Activated CD4-positive, alpha-beta T cell treated with anti-CD3 and anti-CD28 coated beads for 48 hours (primary cell): ENCODE measurements at places on chromosomes 6 and 20.

DNA sequence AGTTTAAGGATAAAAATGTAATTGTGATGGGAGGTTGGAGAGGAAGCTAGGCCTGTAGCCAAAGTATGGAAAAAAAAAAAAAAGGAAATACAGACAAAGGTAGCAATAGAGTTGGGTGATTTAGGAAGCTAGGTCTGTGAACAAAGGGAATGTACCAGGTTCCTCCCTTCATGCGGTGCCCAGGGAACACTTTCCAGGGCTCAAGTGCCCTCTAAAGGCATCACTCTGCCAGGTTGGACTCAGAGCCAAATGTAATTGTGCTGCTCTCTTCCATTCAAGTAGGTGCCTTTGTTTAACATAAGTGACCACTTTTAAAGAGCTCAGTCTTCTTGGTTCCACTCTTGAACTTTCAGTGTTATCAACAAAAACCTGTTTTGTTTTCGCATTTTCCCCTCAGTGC lies 159.7 kb upstream of the AHI1 start:
- no peak for DNase-seq

DNA sequence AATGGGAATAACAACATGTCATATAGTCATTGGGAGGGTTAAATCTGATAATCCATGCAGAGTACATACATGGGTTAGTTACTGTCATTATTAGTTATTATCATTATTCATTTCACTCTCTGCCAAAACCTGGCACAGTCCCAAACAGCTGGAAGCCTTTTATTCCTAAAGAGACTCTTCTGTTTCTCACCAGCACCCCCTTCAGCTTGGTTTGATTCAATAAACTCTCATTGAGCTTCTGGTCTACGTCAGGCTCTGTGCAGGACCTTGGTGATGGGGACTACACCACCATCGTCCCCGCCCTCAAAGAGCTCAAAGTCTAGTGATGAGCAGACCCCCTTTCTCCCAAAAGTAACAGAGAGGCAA lies 2.3 kb downstream of the KCNK15 start:
- DNase-seq = no peak

DNA sequence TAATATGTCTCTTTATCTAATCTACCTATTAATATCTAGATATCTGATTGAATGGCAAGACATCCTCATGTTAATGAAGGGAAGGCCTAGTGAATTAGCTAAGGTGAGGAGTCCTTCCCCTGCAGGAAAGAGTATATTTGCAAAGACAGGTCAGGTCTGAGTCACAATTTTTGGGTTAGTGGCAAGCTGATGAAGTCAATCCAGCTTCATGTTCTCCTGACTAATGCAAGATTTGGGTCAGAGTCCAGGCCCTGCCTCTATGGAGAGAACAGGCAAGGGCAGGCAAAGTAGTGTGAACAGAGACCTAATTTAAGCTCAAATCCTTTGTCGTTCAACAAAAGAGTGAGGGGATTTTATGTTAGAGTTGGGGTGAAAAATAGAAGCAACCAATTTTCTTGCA lies 496.7 kb downstream of the BMP2 start:
- no peak for DNase-seq

- DNase-seq = no peak
Measured at GRCh38 chr6:71489736-71490135, 201.1 kb downstream of the OGFRL1 start.

- DNase-seq = no peak
Measured at GRCh38 chr6:84528201-84528600, 236.2 kb downstream of the TBX18 start.

- DNase-seq = no peak
Measured at GRCh38 chr6:148407372-148407771, 64.7 kb downstream of the SASH1 start.

DNA sequence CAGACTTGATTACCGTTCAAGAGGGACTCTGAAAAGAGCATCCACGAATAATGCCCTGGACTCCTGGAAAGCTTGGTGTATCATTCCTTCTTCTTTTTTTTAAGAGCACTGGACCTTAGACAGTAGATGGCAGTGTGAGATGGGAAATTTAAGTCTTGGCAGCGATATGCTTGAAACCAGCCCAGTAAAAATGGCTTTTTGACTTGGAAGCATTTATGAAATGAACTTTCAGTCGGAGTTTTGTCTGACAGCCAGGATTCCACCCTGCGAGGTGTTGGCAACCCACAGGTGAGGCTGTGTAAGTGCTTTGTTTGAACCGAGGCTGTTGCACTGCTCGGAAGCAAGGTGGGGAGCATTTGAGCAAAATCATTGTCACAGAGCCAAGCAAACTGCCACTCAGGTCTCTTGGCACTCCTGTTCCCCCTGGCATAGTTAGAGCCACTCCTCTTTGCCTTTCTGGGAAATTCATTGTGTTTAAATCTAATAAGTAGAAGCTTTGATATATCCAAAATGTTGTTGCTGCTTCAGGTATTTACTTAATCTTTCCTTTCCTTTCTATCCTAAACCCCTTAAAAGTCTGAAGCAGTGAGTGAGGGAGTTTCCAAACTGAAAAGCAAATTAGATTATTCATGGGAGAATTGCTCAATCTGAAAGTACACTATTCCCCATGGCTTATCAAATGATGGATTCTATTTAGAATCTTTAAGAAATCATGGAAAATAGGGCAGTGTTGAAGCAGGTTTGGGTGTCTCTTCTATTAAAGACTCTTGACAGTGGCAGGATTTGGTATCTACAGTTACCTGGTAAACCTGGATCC lies 272.8 kb upstream of the SLC35B3 start:
- no peak for DNase-seq

GRCh38 chr20:40667503-40667902 lies 21.5 kb downstream of the MAFB start:
- DNase-seq = no peak

GRCh38 chr6:106453756-106454367 lies 93.3 kb downstream of the CRYBG1 start:
- DNase-seq = no peak

DNA sequence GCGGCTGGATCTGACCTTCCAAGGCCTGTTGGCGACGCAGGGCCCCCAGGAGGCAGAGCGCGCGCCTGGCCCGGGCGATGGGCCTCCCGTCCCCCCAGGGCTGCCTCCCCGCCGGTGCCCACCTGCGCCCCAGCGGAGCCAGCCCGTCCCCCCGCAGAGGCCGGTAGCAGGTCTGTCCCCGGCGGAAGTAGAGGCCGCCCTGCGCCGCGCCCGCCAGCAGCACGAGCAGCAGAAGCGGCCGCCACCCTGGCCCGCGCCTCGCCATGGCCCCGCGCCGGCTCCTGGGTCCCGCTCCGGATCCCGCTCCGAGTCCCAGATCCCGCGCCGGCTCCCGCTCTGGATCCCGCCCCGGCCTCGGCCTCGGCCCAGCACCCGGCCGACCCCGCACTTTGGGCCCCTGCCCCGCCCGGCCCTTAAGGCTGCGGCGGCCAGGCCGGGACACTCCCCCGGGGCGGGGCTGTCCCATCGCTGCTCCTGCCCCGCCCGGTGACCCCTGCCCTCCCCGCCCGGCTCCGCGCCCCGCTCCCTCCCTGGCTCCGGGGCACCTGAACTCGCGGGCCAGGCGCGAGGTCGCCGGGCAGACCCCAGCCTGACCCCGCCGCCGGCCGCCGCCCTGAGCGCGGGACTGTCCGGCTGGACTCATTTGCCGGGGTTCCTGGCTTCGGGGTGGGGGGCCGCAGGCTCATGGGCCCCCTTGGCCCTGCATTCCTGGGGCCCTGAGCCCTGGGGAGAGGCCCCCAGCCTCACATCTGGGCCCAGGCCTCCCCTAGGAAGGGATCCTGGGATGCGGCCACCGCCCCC lies at the start of gene CTSZ:
CTSZ (minus strand) TSS at position 391 of the 801 bp plus-strand sequence; CDS start at position 265, 126 bp downstream.
- DNase-seq = peak; percentile 53

GRCh38 chr20:20734475-20734948 lies 22.1 kb upstream of the RALGAPA2 start:
- peak; percentile 12 for DNase-seq

GRCh38 chr6:37977715-37978114 lies 158.2 kb downstream of the ZFAND3 start:
- DNase-seq = no peak

DNA sequence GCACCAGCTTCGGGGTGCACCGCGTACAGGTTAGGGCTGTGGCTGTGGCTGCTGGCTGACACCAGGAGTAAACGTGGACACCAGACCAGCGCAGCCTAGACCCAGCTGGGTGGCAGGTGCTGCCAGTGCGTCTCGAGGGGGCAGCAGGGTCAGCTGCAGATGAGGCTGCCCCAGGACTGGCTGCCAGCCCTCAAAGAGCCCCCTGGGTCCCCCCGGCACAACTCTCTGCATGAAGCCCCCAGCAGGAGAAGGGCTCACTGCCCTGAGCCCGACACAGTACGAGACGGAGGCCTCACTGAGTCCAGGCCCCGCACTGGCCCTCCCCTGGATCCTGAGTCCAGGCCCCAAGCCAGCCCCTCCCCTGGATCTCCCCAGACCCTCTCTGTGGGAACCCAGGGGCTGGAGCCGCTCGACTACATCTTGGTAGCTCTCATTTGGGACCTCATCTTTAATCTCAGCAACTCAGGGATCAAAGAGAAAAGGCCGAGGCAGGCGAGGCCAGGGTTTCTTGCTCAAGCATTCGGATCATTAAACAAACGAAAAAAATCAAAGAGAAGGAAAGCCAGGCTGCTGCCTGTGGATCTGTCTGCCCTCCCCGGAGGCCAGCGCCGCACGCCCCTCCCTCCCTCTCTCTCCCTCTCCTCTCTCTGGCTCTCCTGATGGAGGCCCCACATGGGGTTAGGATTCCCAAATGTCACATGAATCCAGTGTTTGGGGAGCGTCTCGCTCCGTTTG lies 7.0 kb upstream of the NKAIN4 start:
- no peak for DNase-seq

GRCh38 chr6:114712129-114712662 lies 369.4 kb upstream of the HS3ST5 start:
- no peak for DNase-seq

- no peak for DNase-seq
Measured at GRCh38 chr20:51223183-51223720, 200.3 kb upstream of the KCNG1 start.

DNA sequence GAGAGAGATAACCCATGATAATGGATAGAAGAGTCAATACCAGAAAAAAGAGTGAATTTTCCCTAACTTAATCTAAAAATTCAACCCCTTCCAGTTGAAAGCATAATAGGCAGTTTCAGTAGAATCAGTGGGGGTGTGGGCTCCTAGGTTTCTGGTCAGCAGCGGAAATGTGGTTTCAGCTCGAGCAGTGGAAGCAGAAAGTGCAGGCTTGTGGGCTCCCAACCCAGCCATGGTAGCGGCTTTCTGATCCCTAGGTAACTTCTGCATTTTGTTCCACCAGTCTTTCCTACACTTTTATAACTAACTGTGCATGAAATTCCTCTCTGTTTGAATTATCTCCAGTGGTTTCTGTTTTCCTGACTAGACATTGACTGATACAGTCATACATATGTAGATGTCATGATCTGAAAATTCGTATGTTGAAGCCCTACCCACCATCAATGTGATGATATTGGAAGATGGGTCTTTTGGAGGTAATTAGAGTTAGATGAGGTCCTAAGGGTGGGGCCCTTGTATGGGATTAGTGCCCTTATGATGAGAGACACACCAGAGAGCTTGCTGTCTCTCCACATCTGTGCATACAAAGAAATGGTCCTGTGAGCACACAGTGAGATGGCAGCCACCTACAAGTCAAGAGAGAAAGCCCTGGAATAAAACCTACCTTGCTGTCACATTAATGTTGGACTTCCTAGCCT lies 6.5 kb upstream of the DDO start:
- DNase-seq = no peak

GRCh38 chr20:52923123-52923937 lies 48.8 kb upstream of the TSHZ2 start:
- DNase-seq = peak; percentile 7

DNA sequence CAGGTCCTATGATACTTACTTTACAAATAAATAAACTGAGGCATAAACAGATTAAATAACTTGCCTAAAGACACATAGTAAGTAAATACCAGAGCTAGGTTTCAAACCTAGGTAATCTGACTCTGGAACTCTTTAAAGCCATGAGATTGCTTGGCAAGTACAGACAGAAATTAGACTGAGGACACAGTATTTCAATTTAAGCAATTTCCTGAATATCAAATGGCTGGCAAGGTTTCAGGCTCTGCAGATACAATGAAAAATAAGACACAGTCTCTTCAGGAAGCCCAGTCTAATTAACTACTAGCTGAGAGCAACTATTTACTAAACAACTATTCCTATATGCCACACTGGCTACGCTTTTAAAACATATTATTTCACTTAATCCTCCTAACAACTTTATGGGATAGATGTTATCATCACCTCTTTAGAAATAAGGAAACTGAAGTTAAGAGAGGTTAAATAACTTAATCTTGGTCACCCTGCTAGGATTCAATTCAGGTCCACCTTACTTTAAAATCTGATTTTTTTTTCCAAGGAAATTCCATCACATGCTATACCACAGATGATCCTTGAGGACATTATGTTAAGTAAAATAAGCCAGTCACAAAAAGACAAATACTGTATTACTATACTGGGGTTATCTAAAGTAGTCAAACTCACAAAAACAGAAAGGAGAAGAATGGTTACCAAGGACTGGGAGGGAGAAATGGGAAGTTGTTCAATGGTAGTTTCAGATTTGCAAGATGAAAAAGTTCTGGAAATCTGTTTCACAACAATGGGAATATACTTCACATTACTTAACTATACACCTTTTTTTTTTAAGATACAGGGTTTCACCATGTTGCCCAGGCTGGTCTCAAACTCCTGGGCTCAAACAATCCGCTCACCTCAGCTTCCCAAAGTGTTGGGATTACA lies 4.1 kb downstream of the TRPC4AP start:
- DNase-seq = no peak

- DNase-seq = no peak
Measured at GRCh38 chr6:51466427-51466826, 621.0 kb downstream of the PKHD1 start.

DNA sequence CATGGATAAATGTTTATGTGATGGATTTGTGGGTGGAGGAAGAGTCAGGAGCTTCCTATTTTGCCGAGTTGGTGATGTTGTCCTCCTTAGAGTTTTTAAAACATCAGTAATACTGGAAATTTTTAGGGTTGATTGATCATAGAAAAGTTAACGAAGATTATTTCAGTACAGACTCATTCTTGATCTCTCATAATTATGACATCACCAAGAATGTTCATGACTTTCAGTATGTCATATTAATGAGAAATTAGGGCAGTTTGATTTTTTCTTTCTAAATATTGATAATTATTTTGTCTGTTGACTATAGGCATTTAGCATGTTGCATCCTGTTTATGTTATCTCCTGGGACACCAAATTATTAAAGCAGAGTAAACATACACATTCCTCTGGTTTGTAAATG lies 512.2 kb downstream of the CD109 start:
- no peak for DNase-seq

DNA sequence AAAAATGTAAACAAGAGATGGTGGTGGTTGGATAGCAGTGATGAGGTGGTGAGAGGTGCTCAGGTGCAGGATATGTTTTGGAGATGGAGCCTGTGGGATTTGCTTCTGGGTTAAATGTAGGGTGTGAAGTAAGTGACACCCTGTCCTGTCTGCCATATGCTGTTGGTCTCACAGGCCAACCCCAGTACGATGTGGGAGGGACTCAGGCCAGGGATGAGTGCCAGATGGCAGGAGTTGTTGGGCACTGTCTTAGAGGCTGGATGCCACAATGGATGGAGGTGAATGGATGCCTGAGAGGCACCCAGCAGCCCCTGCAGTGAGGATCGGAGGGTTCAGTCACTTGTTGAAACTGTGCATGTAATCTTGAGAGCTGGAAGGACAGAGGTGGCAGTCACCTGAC lies 259.3 kb downstream of the NRN1 start:
- DNase-seq = no peak
